ENCODE measurements at places on chromosomes 5 and 9. TPM values are rescaled to one million over a fixed set of nuclear protein-coding genes. Genes with fewer than 3 reads are reported as not detected.
A peak's percentile ranks its signal among the peaks of the same experiment; 100 is the strongest.

The RNF180 gene
- total RNA-seq, result 2.8 TPM

The ADAMTSL1 gene
- 27.9 TPM for total RNA-seq

The ANKRD20A1 gene
- under 0.01 TPM for total RNA-seq

The PDLIM4 gene
- 67.2 TPM for total RNA-seq

The CARTPT gene
- total RNA-seq, result not detected

The SLC34A3 gene
- total RNA-seq, result not detected

DNA sequence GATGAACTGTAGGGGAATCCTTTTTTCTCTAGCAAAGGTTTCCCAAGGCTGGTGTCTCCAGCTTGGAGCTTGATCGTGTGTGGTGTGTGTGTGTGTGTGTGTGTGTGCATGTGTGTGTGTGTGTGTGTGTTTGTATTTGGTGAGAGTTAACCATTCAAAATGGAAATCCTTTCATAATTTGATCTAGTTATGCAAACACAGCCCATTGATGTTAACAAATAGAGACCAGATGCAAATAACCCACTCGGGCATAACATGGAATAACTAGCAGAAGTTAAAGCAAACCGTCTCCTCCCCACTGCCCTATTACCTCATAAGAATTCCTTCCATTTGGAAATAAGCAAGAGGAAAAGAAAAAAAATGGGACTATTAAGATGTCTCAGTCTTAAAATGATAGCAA lies 24.9 kb upstream of the ZSWIM6 start:
- no peaks in the 10 kb centered on the region for H3K27me3 ChIP-seq
- no peak overlapping the region for H3K4me3 ChIP-seq
- no peak for DNase-seq
- no peaks in the 10 kb centered on the region for H3K36me3 ChIP-seq
- peaks cover 35% of the 10 kb centered on the region for H3K4me1 ChIP-seq
- H3K27ac ChIP-seq, result peak overlapping the region; percentile 91

DNA sequence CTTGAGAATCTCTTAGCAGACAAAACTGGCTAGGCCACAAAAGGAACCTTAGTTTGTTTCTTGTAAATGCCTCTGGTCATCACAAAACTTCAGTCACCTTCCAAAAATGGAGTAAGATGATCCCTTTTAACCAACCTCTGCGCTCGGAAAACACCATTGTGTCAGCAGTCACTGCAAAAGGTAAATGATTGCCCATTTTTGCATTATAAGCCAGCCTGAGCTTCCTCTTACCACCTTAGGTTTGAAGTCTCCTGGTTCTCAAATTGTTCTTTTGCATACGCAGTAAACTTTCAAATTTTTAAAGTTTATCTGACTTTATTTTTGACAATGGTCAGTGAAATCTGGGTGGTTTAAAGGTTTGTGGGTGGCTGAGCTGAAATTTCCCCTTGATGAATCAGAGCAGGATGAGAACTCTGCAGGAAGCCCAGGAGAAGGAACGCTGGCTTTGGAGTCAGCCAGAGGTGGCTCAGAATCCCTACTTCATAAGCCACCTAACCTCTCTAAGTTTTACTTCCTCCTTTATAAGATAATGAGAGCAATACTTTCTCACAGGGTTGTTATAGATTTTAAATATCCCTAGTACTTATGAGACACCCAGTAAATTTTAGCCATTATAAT lies 131.4 kb downstream of the MED10 start:
- no peaks in the 10 kb centered on the region for H3K27me3 ChIP-seq
- no peaks in the 10 kb centered on the region for H3K36me3 ChIP-seq
- H3K4me1 ChIP-seq, result no peaks in the 10 kb centered on the region
- DNase-seq, result no peak

GRCh38 chr9:129630967-129631673 lies 5.2 kb downstream of the NTMT1 start:
- peak; percentile 69 for DNase-seq
- no peak overlapping the region for H3K4me3 ChIP-seq
- peaks cover 37% of the 10 kb centered on the region for H3K4me1 ChIP-seq
- no peaks in the 10 kb centered on the region for H3K27me3 ChIP-seq
- H3K36me3 ChIP-seq, result peaks cover 25% of the 10 kb centered on the region

GRCh38 chr9:116479056-116479544 lies 208.0 kb upstream of the TRIM32 start:
- H3K36me3 ChIP-seq, result no peaks in the 10 kb centered on the region
- no peak for DNase-seq
- no peaks in the 10 kb centered on the region for H3K27me3 ChIP-seq
- no peaks in the 10 kb centered on the region for H3K4me1 ChIP-seq
- H3K4me3 ChIP-seq, result no peak overlapping the region

DNA sequence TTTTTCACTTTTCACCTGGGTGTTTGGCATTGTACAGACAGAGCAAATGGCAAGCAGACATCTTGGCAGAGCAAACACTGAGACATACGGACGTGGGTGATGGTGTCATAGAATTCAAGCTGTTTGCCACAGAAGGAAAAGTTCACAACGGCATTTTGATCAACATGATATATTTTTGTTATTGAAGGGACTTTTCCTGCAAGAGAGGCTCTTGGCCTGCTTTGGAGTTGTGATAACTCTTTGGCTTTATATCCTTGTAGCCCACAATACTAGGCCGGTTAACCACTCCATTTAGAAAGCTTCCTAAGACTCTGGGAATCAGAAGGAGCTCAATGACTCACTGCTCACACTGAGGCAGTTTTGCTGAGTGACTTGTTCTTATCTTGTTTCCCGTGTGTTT lies 1038.3 kb downstream of the TLE1 start:
- H3K4me3 ChIP-seq, result no peak overlapping the region
- DNase-seq, result peak; percentile 57
- no peak overlapping the region for H3K27ac ChIP-seq
- H3K36me3 ChIP-seq, result no peaks in the 10 kb centered on the region
- H3K4me1 ChIP-seq, result no peaks in the 10 kb centered on the region

DNA sequence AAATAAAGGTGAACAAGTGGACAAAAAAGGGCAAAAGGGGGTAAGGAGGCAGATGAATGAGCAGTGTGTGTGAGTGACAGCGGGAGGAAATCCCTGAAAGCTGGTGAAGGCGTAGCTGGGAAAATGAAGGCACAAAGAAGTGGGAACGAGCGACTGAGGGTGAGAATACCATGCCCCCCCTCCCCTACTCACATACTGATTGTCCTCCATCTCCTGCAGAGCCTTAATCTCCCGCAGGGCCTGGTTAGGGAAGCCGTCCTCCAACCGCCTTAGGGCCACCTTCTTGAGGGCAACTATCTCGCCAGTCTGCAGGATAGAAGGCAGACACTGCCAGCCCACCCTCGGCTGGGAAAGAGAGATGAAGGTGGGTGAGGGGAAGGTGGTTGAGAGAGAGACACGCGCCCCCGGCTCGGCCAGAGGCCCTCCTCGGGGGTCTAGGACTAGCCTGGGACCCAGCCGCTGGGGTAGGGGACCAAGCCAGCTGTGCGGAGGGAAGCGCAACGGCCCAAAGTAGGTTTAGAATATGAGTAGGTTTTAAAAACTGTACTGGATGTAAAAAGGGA lies 522 bp downstream of the CDK20 start:
- H3K4me1 ChIP-seq, result peaks cover 2% of the 10 kb centered on the region
- H3K27me3 ChIP-seq, result no peaks in the 10 kb centered on the region
- peak overlapping the region; percentile 78 for H3K4me3 ChIP-seq
- H3K36me3 ChIP-seq, result no peaks in the 10 kb centered on the region
- peak; percentile 12 for DNase-seq

DNA sequence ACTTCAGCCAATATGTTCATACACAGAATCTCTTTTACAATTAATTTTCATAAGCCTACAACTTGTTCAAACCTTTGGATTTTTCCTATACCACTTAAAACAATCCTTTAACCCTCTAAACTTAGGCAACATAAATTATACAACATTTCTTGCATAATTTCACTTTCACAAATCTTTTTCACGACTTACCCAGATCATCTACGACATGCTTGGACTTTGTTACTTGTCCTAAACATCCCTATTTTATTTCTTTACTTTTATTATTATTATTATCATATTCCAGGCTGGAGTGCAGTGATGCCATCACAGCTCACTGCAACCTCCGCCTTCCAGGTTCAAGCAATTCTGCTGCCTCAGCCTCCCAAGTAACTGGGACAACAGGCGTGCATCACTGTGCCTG lies 68.0 kb downstream of the CACNA1B start:
- H3K27ac ChIP-seq, result no peak overlapping the region
- no peaks in the 10 kb centered on the region for H3K4me1 ChIP-seq
- no peaks in the 10 kb centered on the region for H3K27me3 ChIP-seq
- DNase-seq, result peak; percentile 4
- no peaks in the 10 kb centered on the region for H3K36me3 ChIP-seq
- H3K4me3 ChIP-seq, result no peak overlapping the region

- no peaks in the 10 kb centered on the region for H3K27me3 ChIP-seq
- H3K4me1 ChIP-seq, result no peaks in the 10 kb centered on the region
- H3K4me3 ChIP-seq, result no peak overlapping the region
- H3K27ac ChIP-seq, result no peak overlapping the region
Observed at GRCh38 chr5:62698756-62699155, 120.1 kb downstream of the LRRC70 start.

- peak overlapping the region; percentile 67 for H3K27ac ChIP-seq
- H3K4me1 ChIP-seq, result peaks cover 6% of the 10 kb centered on the region
- no peak overlapping the region for H3K4me3 ChIP-seq
- no peak for DNase-seq
- H3K36me3 ChIP-seq, result no peaks in the 10 kb centered on the region
- no peaks in the 10 kb centered on the region for H3K27me3 ChIP-seq
Observed at GRCh38 chr9:111966124-111966723, 69.6 kb downstream of the UGCG start.

GRCh38 chr5:141913560-141914198 lies 10.0 kb upstream of the DELE1 start:
- no peaks in the 10 kb centered on the region for H3K36me3 ChIP-seq
- no peak for DNase-seq
- H3K4me3 ChIP-seq, result peak overlapping the region; percentile 40
- H3K27me3 ChIP-seq, result peaks cover 5% of the 10 kb centered on the region
- H3K4me1 ChIP-seq, result peaks cover 3% of the 10 kb centered on the region

GRCh38 chr5:135442431-135443160 lies 4.6 kb downstream of the DCANP1 start:
- H3K4me1 ChIP-seq, result peaks cover 8% of the 10 kb centered on the region
- no peaks in the 10 kb centered on the region for H3K27me3 ChIP-seq
- no peaks in the 10 kb centered on the region for H3K36me3 ChIP-seq
- no peak overlapping the region for H3K27ac ChIP-seq
- no peak overlapping the region for H3K4me3 ChIP-seq
